ENCODE measurements at places on chromosomes 2 and 18.

DNA sequence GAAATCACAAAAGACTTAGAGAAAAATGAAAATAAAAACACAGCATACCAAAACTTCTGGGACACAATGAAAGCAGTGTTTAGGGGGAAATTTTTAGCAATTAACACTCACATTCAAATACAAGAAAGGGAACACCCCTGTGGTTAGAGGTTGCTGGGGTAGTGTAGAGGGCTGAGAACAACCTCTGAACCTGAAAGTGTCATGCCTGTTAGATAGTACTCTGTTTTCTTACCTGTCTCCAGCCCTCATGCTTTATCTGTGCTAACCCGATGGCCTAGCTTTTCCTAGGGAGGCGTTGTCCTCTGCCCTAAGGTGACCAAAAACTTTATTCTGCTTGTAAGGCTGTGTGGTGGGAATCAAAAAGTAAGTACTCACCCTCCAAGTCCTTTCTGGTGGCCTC is 122.6 kb upstream of the OTX1 start:
- DNase-seq: no peak

DNA sequence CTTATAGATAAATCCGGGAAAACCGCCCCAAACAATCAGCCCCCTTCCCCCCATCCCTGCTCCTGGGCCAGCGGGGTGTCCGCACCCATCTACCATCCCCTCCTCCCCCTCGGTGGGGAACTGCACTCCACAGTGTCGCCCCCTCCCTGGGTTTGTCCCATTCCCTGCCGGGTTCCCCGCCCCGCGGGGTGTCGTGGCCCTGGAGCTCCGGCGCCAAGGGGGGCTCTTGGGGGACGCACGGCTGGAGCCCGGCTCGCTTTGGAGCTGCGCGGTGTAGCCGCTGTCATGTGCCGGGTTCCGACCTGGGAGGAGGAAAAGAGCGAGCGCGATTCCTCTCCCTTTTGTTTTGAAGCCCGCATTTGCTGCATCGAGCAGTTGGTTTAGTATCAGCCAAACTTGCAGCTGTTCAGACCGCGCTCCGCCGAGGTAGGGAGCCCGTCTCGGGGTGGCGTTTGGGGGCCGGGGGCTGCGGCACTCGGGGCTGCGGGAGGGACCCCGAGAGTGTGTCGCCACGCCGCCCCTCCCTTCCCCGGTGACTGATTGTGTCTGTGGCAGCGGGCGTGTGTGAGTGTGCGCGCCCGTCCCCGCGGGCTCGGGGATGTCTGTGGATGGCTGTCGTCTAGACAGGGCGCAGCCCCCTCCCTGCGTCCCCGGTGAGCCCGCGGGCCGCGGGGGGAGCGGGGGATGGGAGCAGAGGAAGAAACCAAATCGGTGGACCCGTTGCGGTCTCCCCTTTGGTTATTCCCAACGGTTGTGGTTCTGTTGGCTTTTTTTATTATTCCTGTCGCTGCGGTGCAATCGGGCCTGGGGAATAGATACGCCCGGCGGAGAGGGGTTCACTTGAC is 797 bp downstream of the CTIF start:
- peak; percentile 84 for DNase-seq

DNA sequence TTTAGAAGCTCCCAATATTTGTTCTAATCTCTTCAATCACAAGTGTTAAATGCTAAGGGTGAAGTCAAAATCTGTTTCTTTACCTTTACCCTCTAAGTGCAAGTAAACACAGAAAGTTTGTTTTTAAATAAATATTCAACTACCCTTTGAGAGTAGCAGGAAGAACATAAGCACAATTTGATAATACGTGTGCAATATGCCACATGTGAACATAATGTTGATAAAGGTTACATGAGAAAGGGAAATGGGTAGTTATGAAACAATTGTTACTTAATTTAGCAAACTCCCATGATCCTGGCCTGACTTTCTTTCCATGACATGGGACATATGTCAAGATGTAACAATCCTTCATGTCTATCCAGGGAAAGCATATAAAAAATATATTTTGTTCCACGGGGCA is 7.1 kb downstream of the SPRED2 start:
- no peak for DNase-seq

DNA sequence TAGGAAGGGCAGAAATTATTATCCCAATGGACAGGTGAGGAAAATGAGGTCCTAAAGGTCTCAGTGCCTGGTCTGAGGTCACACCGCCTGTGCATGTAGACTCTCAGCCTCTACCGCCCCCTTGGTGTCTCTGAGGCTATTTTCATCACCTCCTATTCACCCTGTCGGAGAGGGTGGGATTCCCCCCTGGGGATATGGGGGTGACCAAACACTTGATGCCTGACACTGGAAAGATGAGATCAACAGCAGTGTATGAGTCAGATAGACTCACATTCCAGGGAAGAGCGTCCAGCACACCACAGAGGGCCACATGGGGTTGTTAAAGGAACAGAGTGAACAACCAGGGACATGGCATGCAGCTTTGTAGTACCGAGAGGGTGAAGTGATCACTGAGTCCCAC is 199.7 kb downstream of the SMAD2 start:
- no peak for DNase-seq

- DNase-seq: no peak
These were observed 1037.7 kb upstream of the KLHL29 start for GRCh38 chr2:22347306-22347705.

GRCh38 chr2:42567806-42568400 is 529 bp upstream of the MTA3 start:
- peak; percentile 35 for DNase-seq

GRCh38 chr2:86241611-86242010 is 42.4 kb downstream of the MRPL35 start:
- DNase-seq: no peak

DNA sequence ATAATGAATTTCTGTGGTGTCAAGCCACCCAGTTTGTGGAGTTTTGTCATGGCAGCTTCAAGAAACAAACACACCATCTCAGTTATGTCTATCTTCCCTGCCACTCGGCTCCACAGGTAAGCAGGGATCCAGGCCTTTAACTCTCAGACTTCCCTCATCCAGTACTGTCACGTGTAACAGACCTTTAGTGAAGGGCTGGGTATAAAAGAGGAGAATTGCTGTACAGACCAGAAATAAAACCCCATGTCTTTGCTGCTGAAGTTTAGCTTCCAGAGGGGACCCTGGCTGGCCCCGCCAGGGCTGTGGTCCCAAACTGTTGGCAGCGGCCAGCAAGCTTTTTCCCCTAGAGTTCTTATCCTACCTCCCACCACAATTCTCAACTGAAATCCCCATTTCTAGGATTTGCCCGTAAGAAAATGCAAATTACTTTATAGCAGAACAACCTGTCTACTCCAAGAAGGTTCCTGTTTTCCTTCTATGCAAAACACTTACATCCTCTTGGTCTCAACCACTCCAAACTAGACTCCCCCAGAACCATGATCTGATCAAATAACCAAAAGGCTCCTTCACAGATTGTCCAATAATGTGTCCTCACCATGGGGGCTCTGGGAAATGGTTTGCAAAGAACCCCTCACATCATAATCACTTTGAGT is 438.0 kb upstream of the ID2 start:
- no peak for DNase-seq

DNA sequence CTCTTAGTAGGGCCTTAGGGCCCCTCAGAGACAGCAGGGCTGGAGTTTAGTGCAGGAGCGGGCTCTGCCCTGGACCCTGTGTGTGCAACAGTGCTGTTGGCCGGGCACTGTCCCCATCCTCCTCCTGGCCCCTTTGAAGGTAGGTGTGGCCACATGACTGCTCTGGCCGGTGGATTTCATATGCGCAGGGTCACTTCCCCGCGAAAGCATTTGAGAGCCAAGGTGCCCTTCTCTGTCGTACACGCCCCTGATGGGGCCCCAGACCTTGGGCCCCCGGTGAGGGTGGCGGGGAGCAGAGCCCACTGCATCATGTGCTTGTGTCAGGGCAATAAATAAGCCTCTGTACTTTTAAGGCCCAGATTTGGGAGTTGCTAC is 15.5 kb downstream of the TMEM177 start:
- no peak for DNase-seq

DNA sequence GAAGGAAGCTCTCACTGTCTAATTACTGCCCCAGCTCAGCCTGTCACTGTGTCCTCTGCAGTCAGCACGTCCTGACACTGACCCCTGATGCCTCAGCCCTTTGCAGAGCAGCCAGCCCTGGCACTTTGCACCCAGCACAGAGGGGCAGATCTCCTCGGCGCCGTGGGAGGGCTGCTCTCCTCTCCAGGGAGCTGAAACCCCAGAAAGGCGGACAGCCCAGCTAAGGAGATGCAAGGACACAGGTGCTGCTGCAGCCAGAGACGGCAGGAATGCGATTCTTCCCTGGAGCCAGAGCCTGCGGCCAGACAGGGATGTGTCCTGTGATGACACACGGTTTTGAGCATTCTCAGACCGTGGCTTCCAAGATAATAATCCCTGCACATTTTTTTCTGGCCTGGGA is 34.5 kb upstream of the SIX3 start:
- peak; percentile 97 for DNase-seq

DNA sequence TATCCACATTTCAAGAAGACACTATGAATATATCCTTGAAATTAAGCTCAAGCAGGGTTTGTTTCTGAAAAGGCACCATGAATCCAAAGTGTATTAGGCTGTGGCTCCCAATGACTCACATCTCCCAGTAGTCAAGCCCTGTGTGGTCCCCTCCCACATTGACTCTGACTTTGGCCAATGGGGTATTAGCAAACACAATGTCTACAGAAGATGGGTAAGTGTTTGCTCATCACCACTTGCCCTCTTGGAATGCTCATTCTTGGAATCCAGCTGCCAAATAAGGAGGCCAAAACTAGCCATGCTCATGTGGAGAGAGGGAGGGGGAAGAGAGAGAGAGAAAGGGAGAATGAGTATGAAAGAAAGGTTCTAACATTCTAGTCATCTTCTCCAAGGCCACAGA is 490.0 kb downstream of the TXNL1 start:
- no peak for DNase-seq

GRCh38 chr2:127859712-127860085 is 1.7 kb upstream of the POLR2D start:
- peak; percentile 96 for DNase-seq

GRCh38 chr18:65608471-65608870 is 142.3 kb upstream of the CDH7 start:
- DNase-seq: no peak

DNA sequence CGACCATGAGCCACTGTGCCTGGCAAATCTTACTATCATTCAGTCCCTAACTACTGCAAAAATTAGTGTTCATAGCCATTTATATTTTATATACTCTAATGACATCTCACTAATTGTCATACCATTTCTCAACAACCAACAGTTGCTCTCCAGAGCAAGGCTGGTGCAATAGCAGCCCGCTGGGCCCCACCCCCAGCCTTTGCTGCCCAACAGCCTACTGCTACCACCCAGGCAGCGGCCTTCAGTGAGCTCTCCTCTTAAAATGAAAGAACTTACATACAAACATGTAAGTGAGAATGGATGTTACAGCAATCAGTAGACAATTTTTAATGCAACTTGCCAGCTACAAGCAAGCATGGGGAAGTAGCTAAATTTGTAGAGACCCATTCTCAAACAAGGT is 90.5 kb downstream of the HNRNPLL start:
- no peak for DNase-seq

GRCh38 chr2:171056307-171056706 is 104.4 kb downstream of the TLK1 start:
- DNase-seq: no peak

Measured in trophoblast cell (in vitro differentiated cells and primary cell).